RKO (cell line): ENCODE measurements at places on chromosomes 7 and 10.

GRCh38 chr10:59831658-59832503 lies 74.5 kb downstream of the CCDC6 start:
- DNase-seq = no peak

DNA sequence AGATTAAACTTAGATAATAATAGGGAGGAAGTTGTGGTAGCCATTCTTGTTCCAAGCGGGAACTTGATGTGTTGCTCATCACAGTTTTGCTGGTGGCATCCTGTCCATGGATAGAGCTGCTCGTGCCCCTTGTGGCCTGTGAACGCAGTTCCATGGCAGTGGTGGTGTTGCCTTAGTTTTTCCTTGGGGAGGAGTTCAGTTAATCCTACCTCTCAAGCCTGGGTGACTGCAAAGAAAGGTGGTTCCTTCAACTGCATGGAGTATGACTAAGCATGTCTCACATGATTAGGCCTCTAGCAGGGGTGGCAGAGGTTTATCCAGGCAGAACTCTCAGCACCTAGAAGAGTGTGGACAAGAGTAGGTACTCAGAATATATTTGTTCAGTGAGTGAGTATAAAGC lies 99.7 kb downstream of the MAPK8 start:
- DNase-seq = peak; percentile 65

DNA sequence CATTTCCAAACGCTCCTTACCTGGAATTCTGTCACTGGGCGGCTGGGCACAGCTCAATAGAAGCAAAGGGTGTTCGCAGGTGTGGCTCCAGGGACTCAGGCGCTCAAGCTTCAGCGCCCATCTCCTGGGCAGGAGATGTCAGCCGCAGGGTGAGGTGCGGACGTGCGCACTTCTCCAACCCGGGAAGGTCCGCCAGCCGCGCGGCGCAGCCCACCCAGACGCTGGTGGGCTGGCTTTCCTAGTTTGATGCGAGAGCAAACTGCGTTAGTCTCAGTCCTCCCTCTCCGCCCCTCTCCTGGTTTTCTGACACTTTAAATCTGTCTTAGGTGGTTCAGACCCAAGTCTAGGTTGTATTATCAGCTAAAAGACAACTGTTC lies 267 bp downstream of the CALCR start:
- DNase-seq = no peak

GRCh38 chr10:60299961-60300883 lies 89.5 kb downstream of the ANK3 start:
- DNase-seq = no peak

DNA sequence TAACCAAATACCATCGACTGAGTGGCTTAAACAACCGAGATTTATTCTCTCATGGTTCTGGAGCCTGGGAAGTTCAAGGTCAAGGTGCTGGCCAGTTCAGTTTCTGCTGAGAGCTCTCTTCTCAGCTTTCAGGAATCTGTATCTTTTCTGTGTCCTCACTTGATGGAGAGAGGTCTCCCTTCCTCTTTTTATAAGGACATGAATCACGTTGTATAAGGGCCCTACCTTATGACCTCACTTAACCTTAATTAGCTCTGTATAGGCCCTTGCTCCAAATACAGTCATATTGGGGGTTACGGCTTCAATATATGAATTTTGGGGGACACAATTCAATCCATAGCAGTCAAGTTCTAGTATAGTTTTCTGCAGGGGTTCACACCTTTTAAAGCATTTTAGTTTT lies 135.2 kb upstream of the ADO start:
- DNase-seq = no peak

GRCh38 chr7:150377635-150378034 lies 1.5 kb upstream of the ZNF775 start:
- no peak for DNase-seq

DNA sequence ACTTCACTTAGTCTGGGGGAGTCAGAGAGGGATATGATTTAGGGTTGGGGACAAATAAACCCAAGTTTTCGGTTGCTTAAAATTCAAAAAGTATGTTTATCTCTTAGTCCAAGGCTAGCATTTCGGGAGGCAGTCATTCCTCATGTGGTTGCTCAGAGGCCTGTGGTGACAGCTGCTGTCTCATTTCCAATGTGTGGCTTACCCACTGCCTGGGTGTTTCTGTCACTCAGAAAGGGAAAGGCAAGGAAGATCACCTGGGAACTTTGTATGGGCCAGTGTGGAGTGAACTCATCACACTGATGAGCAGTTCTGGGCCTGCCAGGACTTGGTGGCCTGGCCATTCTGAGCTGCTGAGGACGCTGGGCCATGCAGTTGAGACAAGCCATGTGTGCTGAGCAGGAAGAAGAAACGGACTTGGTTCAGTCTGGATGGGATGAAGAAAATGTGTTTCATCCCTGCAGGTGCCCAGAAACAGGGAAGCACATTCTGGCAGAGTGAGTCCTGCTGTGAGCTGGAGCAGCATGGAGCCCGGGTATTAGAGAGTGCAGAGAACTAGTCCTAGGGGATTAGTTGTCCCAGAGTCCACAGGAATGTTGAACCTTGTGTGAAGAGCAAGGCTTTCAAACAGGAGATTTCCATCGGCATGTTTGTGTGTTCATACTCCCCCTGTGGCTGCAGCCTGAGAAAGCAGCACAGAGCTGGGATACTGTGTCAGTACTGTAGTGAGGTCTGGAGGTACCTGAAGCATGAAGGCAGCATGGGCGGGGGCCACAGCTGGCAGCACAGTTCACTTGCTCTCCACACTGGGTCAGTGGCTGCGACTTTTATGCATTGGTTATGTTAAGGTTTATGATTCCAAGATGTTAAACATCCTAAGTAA lies 211.1 kb upstream of the IGFBP3 start:
- no peak for DNase-seq
